ENCODE measurements at places on chromosomes 4 and X.
A peak's percentile ranks its signal among the peaks of the same experiment; 100 is the strongest.

GRCh38 chrX:69025802-69026301 is 139.4 kb downstream of the PJA1 start:
- DNase-seq, result no peak

GRCh38 chrX:55717521-55718497 is at the start of gene RRAGB:
Gene RRAGB, plus strand, starts transcription at chrX:55717749. Its CDS starts 579 bp downstream, at chrX:55718328.
- DNase-seq, result peak; percentile 91

GRCh38 chr4:109444182-109444844 is 10.7 kb downstream of the SEC24B start:
- DNase-seq, result no peak

GRCh38 chr4:158374318-158374717 is 147.4 kb upstream of the RXFP1 start:
- no peak for DNase-seq

DNA sequence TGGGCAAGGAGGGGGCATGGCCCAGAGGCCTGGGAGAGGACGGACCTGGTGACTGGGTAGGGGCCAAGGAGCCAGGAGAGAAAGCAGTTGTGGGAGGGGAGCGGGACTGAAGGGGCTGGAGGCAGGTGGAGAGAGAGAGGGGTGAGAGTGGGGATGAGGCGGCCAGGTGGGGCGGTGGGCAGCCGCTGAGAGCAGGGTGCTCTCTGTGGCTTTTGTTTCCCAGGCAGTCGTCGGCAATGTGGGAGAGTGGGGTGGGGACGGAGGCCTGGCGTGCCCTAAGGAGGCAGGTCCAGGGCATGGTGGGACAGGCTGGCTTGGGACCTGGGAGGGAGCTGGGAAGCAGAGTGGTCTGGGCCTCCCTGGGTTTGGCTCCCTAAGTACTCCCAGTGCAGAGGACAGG is 3.2 kb upstream of the ATP2B3 start:
- no peak for DNase-seq

- DNase-seq, result peak; percentile 63
Measured at GRCh38 chr4:136355970-136356369, 1176.3 kb downstream of the PCDH18 start.

GRCh38 chrX:130772776-130773143 is 130.2 kb downstream of the ENOX2 start:
- no peak for DNase-seq

DNA sequence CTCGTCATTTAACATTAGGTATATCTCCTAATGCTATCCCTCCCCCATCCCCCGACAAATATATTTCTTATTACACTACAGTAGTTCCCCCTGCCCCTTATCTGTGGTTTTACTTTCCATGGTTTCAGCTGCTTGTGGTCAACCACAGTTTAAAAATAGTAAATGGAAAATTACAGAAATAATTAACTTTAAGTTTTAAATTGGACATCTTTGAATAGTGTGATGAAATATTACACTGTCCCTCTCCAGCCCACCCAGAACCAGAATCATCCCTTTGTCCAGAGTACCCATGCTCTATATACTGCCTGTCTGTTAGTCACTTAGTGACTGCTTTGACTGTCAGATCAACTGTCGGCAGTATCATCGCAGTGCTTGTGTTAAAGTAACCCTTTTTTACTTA is 47.4 kb upstream of the VEGFC start:
- no peak for DNase-seq

DNA sequence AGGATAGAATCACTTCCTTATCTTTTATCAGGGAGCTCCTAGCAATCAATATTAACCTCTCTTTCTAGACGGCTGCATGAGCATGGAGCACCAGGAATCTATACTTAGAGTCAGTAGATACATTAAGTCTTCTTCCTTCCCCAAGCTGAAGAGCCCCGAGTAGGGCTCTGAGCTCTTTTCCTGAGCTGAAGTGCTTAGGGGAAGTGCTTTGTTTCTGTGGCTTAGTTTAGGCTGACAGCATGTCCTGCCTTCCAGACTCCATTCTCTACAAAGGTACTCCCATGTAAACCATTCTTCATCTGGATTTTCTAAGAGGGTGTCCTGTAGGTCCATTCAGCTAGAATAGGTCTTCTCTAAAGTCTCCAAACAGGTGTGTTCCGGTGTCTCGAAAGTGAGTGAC is 127.5 kb upstream of the AFF2 start:
- no peak for DNase-seq

DNA sequence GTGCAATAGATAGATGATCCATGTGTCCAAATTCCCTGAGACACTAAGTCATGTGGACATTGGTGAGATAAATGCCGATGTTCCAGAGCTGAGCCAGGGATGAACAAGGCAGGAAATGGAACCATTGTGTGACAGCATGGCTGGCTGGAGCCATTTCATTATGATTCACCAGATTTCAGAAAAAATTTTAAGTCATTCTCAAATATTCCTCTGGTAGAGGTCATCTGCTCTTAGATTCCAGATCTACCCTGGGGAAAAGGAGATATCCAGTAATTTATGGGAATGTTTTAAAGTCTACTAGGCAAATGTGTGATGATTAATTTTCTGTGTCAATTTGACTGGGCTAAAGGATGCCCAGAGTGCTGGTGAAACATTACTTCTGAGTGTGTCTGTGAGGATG is 287.3 kb downstream of the STK32B start:
- no peak for DNase-seq

- DNase-seq, result no peak
Measured at GRCh38 chrX:53188763-53189162, 36.2 kb downstream of the KDM5C start.

GRCh38 chr4:128553686-128554515 is 255.6 kb upstream of the JADE1 start:
- peak; percentile 35 for DNase-seq
